ENCODE measurements at places on chromosomes 7 and 10.

DNA sequence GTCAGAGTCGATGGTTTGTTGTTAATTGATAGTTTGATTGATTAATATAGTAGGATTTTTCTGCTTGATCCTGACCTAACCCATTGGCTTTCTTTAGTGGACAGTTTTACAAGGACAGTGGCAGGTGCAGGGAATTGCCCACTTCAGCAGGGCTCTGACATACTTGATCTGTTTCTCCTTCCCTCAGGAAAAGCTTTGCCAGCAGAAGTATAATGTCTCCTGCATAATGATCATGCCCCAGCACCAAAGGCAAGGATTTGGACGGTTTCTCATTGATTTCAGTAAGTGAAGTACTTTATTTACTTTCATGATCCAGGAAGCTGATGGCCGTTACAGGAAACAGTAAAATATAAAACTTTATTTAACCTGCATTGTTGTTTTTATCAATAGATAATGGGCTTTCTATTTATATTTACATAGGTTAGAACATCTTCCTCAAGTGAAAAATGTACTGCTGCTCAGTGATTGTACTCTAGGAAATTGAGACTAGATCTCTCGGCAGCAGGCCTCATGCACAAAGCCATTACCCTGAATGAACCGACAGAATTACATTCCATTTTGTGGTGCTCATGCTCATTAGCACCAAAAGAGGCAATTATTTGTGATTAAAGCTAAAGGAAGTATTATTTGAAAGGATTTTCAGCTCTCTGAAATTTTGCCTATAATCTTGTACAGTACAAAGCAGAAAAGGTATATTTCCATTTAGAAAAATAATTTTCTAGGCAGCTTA, 122.5 kb upstream of the SAMD8 start:
- DNase-seq = no peak

DNA sequence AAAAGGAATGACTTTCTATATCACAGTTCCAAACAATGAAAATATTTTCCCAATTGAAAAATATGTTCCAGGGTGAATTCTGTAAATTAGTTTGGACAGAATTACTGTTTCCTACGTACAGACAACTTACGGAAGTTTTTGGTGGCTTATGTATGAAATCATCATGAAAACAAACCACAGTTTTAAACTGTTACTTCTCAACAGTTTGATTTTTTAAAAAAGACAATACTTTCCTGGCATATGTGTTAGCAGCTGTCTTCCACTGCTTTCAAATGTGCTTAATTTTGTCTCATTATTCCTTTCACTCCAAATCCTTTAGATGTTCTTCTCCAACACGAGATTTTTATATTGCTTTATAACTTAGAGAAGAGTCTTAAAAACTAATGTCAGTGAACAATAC, 56.2 kb downstream of the SEMA3A start:
- no peak for DNase-seq

- no peak for DNase-seq
These were observed 541.4 kb downstream of the TCERG1L start for GRCh38 chr10:130770018-130770630.

DNA sequence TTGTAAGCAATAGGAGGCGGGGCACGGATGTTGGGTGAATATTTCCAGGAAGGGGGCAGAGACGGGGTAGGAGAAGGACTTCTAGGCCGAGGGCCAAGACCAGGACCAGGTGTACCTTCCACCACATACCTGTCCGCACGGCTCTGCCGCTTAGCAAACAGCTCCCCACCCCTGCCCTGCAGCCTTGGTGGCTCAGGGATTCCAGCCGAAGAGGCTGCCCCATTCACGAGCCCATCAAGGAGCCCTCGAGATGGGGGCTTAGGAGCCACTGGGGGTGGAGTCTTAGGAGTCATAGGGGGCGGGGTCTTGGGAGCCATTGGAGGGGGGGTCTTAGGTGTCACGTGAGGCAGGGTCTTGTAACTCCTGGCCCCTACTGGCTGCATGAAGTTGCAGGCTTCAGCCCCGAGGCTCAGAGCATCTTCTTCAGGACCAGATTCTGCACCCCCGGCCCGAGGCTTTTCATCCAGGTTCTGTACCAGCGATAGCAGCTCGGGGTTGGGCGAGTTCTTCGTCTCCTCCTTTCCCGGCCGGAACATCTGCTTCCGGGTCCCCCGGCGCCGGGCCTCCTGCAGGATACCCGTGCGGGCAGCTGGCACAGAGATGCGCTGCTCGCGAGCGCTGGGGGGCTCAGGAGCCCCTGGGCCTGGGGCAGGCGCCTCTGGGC, 6.1 kb upstream of the MYOZ1 start:
- DNase-seq = no peak

- DNase-seq = no peak
These were observed 33.5 kb upstream of the CCSER2 start for GRCh38 chr10:84294766-84295447.

- no peak for DNase-seq
These were observed 81.4 kb upstream of the PODXL start for GRCh38 chr7:131637859-131638258.

DNA sequence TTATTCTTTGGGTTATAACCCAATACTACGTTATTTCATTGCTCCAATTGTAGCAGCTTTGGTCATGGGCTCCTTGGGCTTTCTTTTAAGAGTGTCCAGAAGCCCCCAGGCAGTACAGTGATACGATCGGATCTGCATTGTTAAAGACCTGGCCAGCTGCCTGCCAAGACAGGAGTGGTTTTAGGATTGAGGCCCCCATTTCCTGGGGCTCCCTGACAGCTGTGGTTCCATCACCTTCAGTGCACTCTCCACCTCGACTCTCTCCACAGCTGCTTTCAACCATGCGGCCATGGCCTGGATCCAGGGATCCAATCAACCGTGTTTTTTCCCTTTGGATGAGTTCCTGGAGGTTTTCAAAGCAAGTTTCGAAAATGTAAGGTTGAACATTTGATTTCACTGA, 123.4 kb upstream of the BTBD16 start:
- DNase-seq = no peak

GRCh38 chr10:79929409-79929904, 19.4 kb downstream of the SFTPD start:
- DNase-seq = peak; percentile 16

DNA sequence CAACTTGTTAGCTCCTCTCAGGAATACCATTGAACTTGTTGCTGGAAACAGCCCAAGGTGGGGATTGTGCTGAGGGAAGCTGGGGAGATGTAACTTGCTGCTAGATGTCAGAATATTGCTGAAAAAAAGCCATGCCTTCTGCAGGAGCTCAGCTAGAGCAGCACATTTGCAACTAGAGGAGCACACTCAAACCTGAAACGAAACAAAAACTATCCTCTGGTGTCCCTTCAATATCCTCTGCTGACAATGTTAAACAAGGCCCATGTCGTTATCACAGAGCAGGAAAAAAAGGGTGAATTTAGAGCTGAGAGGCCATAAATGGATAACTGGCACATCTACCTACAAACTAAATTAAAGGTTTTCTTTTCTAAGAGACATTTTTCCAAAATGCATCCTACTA, 53.7 kb upstream of the MACC1 start:
- DNase-seq = no peak

- DNase-seq = no peak
These were observed 59.0 kb upstream of the TAS2R16 start for GRCh38 chr7:123054357-123055133.

DNA sequence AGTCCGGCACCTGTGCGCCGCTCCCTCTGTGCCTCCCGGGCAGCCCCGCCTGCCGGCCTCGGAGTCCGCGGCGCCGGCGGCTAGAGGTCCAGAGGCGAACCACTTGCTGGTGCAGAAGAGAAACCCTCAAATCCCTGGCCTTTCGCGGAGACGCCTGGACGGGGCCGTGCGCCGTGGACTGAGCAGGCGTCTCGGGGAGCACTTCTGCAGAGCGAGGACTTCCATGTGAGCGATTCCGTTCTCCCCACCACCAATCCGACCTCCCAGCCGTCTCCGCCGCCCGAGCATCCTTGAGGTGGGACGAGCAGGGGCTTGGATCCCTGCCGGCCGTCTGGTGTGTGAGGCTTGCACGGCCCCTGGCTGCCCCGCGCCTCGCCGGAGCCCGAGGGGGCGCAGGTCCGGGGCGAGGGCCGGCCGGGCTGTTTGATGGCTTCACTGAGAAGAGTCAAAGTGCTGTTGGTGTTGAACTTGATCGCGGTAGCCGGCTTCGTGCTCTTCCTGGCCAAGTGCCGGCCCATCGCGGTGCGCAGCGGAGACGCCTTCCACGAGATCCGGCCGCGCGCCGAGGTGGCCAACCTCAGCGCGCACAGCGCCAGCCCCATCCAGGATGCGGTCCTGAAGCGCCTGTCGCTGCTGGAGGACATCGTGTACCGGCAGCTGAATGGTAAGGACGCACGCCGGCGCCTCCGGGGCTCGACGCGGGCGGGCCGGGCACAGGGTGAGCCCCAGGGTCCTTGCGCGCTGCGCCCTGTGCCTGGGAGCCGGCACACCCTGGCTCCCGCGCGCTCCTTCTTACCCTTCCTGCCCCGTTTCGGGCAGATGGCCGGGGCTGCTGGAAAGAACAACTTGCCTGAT, 660 bp downstream of the GALNT17 start:
- DNase-seq = no peak

GRCh38 chr7:132521423-132521822, 54.8 kb downstream of the PLXNA4 start:
- no peak for DNase-seq

GRCh38 chr7:77940647-77941046, 142.1 kb downstream of the PHTF2 start:
- peak; percentile 27 for DNase-seq

GRCh38 chr7:2325162-2325561, 10.9 kb upstream of the SNX8 start:
- DNase-seq = no peak
